Natural killer cell treated with Interleukin-12 subunit alpha and Interleukin-12 subunit beta and Interleukin-15 and Interleukin-18, amount 100 ng/mL, for 72 hours (primary cell): ENCODE measurements at places on chromosomes 4 and X. TPM values are rescaled to one million over a fixed set of nuclear protein-coding genes. Genes with fewer than 3 reads are reported as not detected.

DNA sequence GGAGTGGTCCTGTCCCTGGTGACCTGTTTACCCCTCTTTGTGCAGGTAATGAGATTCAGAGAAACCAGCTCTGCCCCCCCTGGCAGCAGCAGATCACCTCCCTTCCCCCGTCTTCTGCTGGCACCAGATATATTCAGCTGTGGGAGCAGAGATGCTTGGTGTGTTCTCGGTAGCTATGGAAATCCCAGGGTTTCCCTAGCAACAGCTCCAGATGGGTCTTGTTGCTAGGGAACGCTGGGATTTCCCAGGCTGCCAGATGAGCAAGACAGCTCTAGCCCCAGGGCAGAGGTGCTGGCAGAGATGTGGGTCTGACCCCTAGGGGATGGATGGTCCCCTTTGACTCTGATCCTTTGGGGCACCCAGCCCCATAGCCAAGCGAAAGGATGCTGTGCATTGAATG, 20.2 kb downstream of the CETN2 start:
- H3K4me3 ChIP-seq, result no peak overlapping the region
- no peak overlapping the region for H3K27ac ChIP-seq
- no peak for DNase-seq
- no peaks in the 10 kb centered on the region for H3K36me3 ChIP-seq
- H3K4me1 ChIP-seq, result no peaks in the 10 kb centered on the region

DNA sequence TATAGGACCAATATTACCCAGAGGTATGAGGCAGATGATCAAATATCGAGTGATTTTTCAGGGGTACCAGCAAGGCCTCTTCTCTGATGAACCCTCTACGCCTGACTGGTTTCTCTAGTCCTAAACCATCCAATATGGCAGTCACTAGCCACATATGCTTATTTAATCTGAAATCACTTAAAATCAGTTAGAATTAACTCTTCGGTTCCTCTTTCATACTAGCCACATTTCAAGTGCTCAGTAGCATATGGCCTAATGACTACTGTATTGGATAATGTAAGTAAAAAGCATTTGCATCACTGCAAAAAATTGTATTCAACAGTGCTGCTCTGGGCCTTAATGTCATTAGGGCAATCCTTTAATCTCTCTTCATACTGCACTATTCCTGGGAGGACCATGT, 4.4 kb upstream of the APBB2 start:
- H3K4me3 ChIP-seq, result no peak overlapping the region
- peaks cover 15% of the 10 kb centered on the region for H3K4me1 ChIP-seq
- H3K27me3 ChIP-seq, result peaks cover 33% of the 10 kb centered on the region
- H3K27ac ChIP-seq, result no peak overlapping the region

GRCh38 chr4:183182873-183183725, 84.0 kb downstream of the WWC2 start:
- no peaks in the 10 kb centered on the region for H3K36me3 ChIP-seq
- peaks cover 23% of the 10 kb centered on the region for H3K4me1 ChIP-seq
- peaks cover 31% of the 10 kb centered on the region for H3K27me3 ChIP-seq
- peak overlapping the region; percentile 32 for H3K4me3 ChIP-seq
- no peak overlapping the region for H3K27ac ChIP-seq
- no peak for DNase-seq

- no peaks in the 10 kb centered on the region for H3K4me1 ChIP-seq
- no peak overlapping the region for H3K27ac ChIP-seq
- DNase-seq, result no peak
- no peaks in the 10 kb centered on the region for H3K27me3 ChIP-seq
These were observed 92.3 kb downstream of the DIAPH2 start for GRCh38 chrX:96776966-96777365.

DNA sequence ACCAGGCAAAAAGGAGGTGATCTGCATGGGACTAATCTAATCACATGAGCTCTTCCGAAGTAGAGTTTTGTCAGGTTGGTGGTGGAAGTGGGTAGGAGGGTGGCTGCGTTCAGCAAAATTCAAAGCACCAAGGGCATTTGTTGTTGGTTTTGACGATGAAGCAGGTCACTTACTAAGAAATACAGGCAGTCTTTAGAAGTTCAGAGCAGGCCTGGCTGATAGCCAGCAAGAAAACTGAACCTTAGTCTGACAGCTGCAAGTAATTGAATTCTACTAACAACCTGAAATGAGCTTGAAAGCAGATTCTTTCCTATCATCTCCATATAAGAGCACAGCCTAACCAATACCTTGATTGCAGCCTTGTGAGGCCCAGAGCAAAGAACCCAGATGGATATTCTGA, 505.8 kb downstream of the KLHL13 start:
- no peak overlapping the region for H3K27ac ChIP-seq
- no peak overlapping the region for H3K4me3 ChIP-seq
- no peaks in the 10 kb centered on the region for H3K27me3 ChIP-seq
- H3K4me1 ChIP-seq, result no peaks in the 10 kb centered on the region
- H3K36me3 ChIP-seq, result no peaks in the 10 kb centered on the region

GRCh38 chr4:21415728-21416127, 532.8 kb downstream of the KCNIP4 start:
- no peaks in the 10 kb centered on the region for H3K36me3 ChIP-seq
- H3K4me3 ChIP-seq, result no peak overlapping the region
- H3K27me3 ChIP-seq, result no peaks in the 10 kb centered on the region
- no peak overlapping the region for H3K27ac ChIP-seq

GRCh38 chr4:61239250-61239649, 39.1 kb downstream of the ADGRL3 start:
- no peak overlapping the region for H3K27ac ChIP-seq
- DNase-seq, result no peak
- no peaks in the 10 kb centered on the region for H3K4me1 ChIP-seq
- no peaks in the 10 kb centered on the region for H3K36me3 ChIP-seq
- H3K27me3 ChIP-seq, result no peaks in the 10 kb centered on the region

Gene FRAS1
- 0.17 TPM for total RNA-seq

- peaks cover 24% of the 10 kb centered on the region for H3K27me3 ChIP-seq
- H3K4me1 ChIP-seq, result peaks cover 11% of the 10 kb centered on the region
- H3K36me3 ChIP-seq, result no peaks in the 10 kb centered on the region
- no peak overlapping the region for H3K4me3 ChIP-seq
- no peak for DNase-seq
These were observed 5.6 kb downstream of the CXCL9 start for GRCh38 chr4:76001700-76002099.

Gene HTATSF1
- 52.2 TPM for total RNA-seq
